ENCODE measurements at places on chromosomes 13 and 19. TPM values are rescaled to one million over a fixed set of nuclear protein-coding genes. Genes with fewer than 3 reads are reported as not detected.

SIGLEC8 gene
- not detected for total RNA-seq

KIR3DL1 gene
- not detected for total RNA-seq

CYP2B6 gene
- not detected for total RNA-seq

NLRP9 gene
- not detected for total RNA-seq

FXYD3 gene
- not detected for total RNA-seq

NRTN gene
- total RNA-seq, result 23.6 TPM

TEX29 gene
- total RNA-seq, result not detected

LRRC63 gene
- total RNA-seq, result not detected

PCP2 gene
- total RNA-seq, result not detected

TTYH1 gene
- not detected for total RNA-seq

GPR12 gene
- not detected for total RNA-seq

ZNF491 gene
- total RNA-seq, result 5.2 TPM

NTN5 gene
- 151 TPM for total RNA-seq

ACP7 gene
- total RNA-seq, result not detected

ZNF665 gene
- 2.9 TPM for total RNA-seq

LYPD5 gene
- 0.35 TPM for total RNA-seq

ZNF738 gene
- 48.3 TPM for total RNA-seq

SLC25A41 gene
- total RNA-seq, result 0.14 TPM

ZNF69 gene
- total RNA-seq, result 9.6 TPM

URAD gene
- total RNA-seq, result not detected

FSD1 gene
- total RNA-seq, result 24.7 TPM

TPP2 gene
- 84.6 TPM for total RNA-seq

CEACAM8 gene
- total RNA-seq, result not detected

ZNF837 gene
- total RNA-seq, result 0.47 TPM

KIRREL2 gene
- total RNA-seq, result not detected

FUT6 gene
- 2.0 TPM for total RNA-seq

AMER2 gene
- not detected for total RNA-seq

LGALS14 gene
- total RNA-seq, result not detected

ZNF766 gene
- 23.4 TPM for total RNA-seq

ZNF600 gene
- total RNA-seq, result 3.3 TPM

SRRM5 gene
- 0.12 TPM for total RNA-seq

RNF225 gene
- total RNA-seq, result 0.38 TPM

SYNGR4 gene
- not detected for total RNA-seq

MTUS2 gene
- 2.4 TPM for total RNA-seq

C1QTNF9 gene
- total RNA-seq, result not detected

OR10H1 gene
- not detected for total RNA-seq

ADGRL1 gene
- total RNA-seq, result 9.3 TPM
